ENCODE measurements at places on chromosomes 1 and 21.
A peak's percentile ranks its signal among the peaks of the same experiment; 100 is the strongest.

- no peak for DNase-seq
Observed at GRCh38 chr1:38047603-38048141, 1.1 kb upstream of the POU3F1 start.

DNA sequence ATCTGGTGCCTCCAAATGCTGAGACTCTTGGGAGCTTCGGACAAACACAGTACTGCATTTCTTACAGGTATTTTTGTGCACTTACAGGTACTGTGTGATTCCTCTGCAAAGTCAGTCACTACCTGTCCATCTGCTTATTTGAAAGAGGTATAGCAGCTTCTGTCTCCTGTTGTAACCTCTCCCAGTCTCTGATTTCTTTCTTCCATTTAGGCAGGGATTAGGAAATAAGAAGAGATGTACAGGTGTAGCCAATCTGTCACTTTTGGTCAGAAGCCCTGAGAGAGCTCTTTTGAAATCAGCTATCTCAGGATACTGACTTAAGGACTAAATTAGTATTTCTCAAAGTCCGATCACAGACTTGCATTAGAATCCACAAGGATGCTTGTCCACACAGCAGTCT, 54.0 kb downstream of the AKT3 start:
- no peak for DNase-seq

DNA sequence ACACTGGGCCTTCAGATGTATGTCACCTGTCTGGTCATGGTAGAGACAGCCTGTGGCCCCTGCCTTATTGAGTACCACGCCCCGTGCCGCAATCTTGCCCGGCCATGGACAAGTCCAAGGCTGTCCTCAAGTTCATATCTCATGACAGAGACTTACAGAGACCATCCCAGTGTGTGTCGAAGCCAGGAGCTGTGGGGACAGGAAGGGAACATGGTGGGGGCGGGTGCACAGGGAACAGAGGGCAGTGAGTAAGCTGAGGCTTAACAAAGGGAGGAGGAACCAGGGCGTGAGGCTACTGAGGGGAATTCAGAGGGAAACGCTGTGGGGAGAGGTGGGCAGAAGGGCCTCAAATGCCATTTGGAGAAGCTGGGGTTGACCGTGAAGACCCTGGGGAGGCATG, 75.8 kb downstream of the ALPL start:
- no peak for DNase-seq

GRCh38 chr1:21216835-21217811, 40.4 kb upstream of the EIF4G3 start:
- DNase-seq, result no peak

DNA sequence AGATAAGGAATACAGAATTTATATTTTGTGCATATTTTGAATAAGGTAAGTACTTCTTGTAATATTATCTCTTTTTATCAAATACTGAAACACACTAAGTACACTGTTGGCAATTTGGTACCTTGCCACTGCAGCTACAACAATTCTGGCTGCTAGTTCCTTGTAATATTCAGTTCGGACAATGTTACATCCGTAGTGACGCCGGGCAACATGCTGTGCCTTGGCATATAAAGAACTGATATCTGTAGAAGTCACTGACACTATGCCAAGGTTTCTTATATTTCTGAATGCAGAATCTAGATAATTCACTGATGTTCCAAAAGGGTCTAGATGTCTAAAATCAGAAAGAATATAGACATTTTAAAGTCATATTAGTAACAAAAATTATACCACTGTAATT, 17.5 kb downstream of the TRMT1L start:
- no peak for DNase-seq

GRCh38 chr1:41876576-41877445, 41.9 kb downstream of the HIVEP3 start:
- DNase-seq, result no peak

DNA sequence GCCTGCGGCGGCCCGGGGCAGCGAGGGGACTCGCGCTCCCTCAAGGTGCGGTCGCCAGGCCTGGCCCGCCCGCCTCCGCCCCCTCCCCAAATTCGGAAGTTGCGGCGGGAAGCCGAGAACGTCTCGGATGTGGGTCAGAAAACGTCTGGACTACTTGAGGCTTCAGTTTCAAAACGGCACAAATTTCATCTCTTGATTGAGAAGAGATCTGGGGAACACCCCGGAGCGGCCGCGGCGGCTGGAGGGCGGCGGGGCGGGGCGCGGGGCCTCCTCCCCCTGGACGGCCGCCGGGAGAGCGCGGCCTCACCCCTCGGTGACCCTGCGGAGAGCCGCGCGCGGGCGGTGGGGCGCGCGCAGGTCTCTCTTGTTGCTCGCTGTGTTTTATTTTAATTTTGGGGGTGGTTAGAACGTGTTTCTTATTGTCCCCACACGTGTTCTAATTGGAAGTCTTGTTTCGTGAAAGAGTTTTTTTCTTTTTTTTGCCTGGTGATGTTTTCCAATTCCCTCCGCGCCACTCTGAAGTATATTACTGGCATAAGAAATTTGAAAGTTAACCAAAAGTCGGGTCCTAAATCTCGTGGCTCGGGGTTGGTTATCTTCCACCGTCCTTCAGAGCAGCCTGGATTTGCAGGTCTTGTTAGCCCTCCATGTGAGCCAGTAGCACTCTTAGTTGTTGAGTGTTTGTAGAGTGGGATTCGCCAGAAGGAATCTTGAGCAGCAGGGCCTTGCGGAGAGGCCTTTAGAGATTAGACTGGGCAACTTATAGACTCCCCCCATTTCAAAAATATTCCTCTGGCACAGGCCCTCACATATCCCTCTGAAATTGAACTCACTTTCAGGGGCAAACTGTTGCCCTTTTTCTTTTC, 749 bp downstream of the PCBP3 start:
- DNase-seq, result no peak

GRCh38 chr1:147111381-147112130, 60.7 kb downstream of the PRKAB2 start:
- no peak for DNase-seq

GRCh38 chr1:164524810-164525209, 34.2 kb upstream of the PBX1 start:
- DNase-seq, result no peak

DNA sequence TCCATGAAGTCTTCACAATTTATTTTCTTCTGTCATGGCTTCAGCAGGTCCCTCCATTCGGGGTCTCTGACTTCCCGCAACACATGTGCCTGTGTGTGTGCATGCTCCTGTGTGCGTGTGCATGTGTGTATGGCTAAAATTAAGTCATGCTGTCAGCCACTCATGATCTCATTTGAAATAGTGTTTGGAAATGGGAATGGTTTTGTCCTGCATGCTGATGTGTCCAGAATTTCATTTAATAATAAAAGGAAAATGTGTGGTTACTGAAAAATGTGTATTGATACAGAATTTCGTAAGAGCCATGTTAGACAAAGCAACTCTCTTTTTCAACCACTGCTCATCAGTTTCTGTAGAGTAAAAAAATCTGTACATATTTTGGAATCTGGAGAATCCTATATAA, 123.8 kb upstream of the PRDX6 start:
- DNase-seq, result no peak

DNA sequence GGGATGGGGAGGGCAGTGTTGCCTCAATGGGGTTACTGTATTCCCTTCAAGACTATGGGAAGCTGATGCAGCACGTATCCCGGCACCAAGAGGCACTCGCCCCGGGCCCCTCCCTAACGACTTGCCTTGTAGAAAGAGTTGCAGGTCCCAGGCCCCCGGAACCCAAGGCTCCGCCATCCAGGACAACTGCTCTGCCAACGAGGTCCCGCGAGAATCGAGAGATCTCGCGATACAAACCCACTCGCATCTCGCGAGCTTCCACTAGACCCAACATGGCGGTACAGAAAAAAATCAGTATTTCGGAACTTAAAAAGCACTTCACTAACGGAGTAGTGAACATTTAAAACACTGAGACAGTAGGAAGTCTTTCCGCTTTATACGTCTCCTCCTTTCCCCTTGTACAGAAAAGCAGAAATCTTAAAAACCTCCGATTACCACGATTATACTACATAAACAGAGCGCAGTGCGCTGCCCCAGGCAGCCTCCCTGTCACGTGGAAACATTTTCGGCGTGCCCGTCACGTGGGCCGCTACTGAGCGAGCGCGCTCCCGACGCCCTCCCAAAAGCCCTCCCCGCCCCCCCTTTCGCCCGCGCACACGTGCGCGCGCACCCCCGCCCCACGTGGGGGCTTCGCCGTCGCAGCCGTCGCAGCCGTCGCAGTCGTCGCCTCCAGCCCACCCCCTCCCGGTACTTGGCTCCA, at the start of gene ZZZ3:
Gene ZZZ3 (minus strand): TSS at position 199 of the 700 bp plus-strand sequence. CDS start 49,304 bp downstream, outside the sequence.
- peak; percentile 87 for DNase-seq

GRCh38 chr1:24909388-24909898, 20.6 kb downstream of the RUNX3 start:
- no peak for DNase-seq
